PC-3 (cell line): ENCODE measurements at places on chromosomes 7 and 10. TPM values are rescaled to one million over a fixed set of nuclear protein-coding genes. Genes with fewer than 3 reads are reported as not detected.

- no peak for DNase-seq
- H3K36me3 ChIP-seq = no peaks in the 10 kb centered on the region
- H3K27ac ChIP-seq = no peak overlapping the region
- no peak overlapping the region for H3K4me3 ChIP-seq
- H3K4me1 ChIP-seq = no peaks in the 10 kb centered on the region; the same call in 1 of the 2 replicates
These were observed 44.8 kb upstream of the GRID1 start for GRCh38 chr10:86411281-86411841.

- H3K27me3 ChIP-seq = no peaks in the 10 kb centered on the region
- H3K36me3 ChIP-seq = no peaks in the 10 kb centered on the region
- DNase-seq = no peak
These were observed 188.5 kb downstream of the SNX10 start for GRCh38 chr7:26480156-26480555.

DNA sequence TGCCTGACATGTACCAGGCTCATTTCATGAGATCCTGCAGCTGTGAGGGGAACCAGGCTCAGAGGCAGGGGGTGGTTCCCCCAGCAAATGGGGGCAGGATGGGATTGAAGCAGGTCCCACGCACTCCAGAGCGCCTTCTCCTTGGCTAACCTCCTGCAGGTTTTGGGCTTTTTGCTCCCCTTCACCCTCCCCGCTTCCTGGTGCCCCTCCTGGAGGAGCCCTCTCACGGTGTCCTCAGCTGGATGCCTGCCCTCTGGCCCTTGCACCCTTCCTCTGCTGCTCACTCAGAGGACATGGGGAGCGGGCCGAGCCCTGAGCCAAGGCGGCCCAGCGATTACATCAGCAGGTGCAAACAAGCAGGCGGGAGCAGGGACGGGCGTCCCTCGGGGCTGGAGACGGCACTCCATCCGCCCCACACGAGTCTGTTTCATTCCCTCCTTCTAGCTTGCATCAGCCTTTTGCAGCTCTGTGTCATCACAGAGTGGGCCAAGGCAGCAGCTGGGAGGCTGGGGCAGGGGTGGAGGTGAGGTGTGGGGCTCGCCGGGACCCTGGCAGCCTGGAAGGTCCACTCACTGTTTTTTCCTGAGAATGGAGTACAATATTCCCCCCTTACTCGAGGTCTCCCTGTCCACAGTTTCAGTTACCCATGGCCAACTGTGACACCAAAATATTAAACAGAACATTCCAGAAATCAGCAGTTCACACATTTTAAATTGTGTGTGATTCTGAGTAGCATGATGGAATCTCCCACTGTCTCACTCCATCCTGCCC, 52.7 kb upstream of the SLC29A3 start:
- no peak overlapping the region for H3K4me3 ChIP-seq
- no peaks in the 10 kb centered on the region for H3K27me3 ChIP-seq
- no peak for DNase-seq
- H3K4me1 ChIP-seq = no peaks in the 10 kb centered on the region

DNA sequence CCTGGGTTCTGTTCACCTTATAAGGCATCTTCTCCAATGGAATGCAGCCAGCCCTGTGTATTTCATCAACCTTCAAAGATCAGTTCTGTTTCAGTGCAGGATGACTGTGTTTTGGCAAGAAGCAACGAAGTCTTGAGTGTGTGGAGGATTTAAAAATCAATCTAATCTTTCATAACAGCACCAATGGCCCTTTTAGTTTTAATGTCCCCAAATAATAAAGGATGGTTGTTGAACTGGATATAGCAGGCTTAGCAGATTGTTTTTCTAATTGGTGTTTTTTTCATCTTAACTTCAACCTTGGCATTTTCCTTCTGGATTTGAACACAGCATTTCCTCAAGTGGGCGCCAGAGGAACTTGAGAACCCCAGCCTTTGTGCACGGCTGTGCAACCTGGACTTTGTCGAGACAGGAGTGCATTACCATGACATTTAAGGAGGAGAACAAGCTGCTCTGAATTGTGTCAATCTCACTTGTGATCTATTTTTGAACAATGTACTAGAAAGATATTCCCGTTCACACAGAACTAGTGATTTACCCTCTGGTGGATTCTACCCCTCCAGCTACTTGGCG, 313.3 kb upstream of the AKR1E2 start:
- H3K27ac ChIP-seq = no peak overlapping the region
- H3K27me3 ChIP-seq = no peaks in the 10 kb centered on the region

DNA sequence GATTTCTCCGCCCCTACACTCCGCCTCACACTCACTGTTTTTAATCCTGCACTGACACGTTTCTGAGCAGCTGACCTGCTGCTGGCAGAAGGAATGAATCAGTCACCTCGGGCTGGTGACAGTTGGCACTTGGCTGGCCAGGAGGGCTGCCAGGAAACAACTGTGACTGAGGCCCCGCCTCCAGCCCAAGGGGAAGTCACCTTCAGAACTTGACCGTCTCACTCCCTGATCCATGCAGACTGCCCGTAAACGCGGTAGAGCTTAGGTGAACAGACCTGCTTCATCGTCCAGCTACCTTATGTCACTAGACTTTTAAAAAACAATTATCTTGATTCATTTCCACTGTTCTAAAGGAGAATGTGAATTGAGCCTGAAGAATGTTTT, 107.5 kb downstream of the DOCK1 start:
- no peaks in the 10 kb centered on the region for H3K36me3 ChIP-seq
- peaks cover 26% of the 10 kb centered on the region for H3K4me1 ChIP-seq
- H3K27ac ChIP-seq = peak overlapping the region; percentile 60
- H3K4me3 ChIP-seq = no peak overlapping the region
- no peaks in the 10 kb centered on the region for H3K27me3 ChIP-seq

MIOS gene
- total RNA-seq = 18.6 and 26.6 TPM in 2 replicates

- no peak for DNase-seq
- peaks cover 9% of the 10 kb centered on the region; the same call in 1 of the 2 replicates for H3K4me1 ChIP-seq
- H3K27ac ChIP-seq = no peak overlapping the region
- no peaks in the 10 kb centered on the region for H3K27me3 ChIP-seq
- H3K36me3 ChIP-seq = no peaks in the 10 kb centered on the region
- H3K4me3 ChIP-seq = no peak overlapping the region
These were observed 72.1 kb downstream of the PTPRE start for GRCh38 chr10:127979045-127979444.

- no peak overlapping the region for H3K4me3 ChIP-seq
- no peaks in the 10 kb centered on the region; the same call in 1 of the 2 replicates for H3K36me3 ChIP-seq
- no peak overlapping the region for H3K27ac ChIP-seq
- H3K4me1 ChIP-seq = no peaks in the 10 kb centered on the region
- H3K27me3 ChIP-seq = 0 out of 2 replicates have a peak, but pooled peaks cover 7% of the 10 kb centered on the region
- peak; percentile 69 for DNase-seq
These were observed 114.6 kb upstream of the SFMBT2 start for GRCh38 chr10:7525314-7526016.

DNA sequence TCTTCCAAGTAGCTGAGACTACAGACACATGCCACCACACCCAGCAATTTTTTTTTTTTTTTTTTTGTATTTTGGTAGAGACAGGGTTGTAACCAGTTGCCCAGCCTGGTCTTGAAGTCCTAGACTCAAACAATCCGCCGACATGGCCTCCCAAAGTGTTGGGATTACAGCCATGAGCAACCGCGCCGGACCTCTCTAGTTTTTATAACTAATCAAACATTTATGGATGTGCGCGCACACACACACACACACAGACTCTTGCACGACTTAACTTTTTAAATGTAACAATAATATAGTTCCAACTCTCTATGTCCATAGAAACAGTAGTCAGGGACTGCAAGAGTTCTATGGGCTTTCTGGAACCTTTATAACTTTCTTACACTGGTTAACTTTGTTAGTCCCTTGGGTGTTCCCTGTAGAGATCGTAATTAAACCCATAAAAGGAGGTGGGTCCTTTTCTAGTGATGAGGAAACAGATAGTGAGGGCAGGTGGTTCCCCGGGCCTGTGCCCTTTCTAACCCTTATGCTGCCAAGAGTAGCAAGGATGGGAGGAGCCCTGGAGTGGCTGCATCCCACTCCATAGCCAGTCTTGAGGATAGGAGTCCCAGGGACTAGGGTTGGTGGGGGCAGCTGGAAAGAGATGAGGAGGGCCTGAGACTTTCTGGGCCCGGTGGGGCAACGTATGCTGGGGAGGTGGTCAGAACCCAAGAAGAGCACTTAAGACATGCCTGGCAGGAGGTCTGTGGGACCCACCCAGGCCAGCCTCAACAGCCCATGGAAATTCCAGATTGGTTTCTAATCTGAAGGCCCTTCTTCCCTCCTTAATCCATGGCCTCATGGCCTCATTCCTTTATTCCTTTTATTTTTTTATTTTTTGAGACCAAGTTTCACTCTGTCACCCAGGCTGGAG, 8.6 kb downstream of the MARVELD1 start:
- peaks cover 7% of the 10 kb centered on the region; the same call in 1 of the 2 replicates for H3K36me3 ChIP-seq
- no peak overlapping the region for H3K27ac ChIP-seq
- no peak overlapping the region for H3K4me3 ChIP-seq
- no peaks in the 10 kb centered on the region for H3K27me3 ChIP-seq
- DNase-seq = no peak
- peaks cover 36% of the 10 kb centered on the region for H3K4me1 ChIP-seq

DNA sequence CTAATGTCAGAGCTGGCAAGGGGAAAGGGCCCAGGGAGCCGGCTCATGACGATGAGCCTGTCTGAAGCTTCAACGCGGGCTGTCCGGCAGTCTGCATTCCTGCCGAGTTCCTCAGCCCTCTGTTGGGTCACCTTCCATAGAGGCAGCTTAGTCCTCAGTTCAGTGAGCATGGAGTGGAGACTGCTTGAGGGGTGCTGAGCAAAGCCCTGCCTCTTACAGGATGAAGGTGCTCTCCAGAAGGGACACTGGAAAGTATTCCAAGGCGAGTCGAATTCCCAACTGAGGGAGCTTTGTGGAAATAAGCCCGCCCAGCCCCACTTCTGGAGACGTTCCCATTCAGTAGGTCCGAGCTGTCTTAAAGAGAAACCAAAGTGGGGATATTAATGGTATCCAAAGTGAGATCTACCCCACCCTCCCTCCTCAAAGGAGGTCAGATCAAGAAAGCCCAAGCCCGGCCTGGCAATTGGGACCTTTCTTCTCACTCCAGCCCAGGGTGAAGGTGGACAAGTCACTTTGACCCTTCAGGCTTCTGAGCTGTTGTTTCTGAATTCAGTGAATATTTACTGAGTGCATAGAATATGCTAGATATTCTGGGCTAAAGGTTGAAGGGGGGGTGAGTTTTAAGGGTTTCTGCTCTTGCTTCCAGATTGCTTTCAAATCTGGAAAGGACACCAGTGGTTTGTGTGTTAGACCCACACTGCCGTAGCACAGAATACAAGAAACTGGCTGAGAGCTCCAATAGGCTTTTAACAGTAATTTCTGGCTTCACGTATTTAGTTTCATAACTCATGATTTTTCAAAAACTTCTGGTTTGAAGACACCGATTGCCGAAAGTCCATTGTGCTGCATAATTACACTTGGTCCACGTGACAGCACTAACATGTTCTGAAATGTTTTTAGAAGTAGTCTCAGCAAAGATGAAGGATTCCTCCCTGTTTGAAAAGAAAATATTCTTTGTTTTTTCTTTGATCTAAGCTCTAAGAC, 3.5 kb downstream of the EGFR start:
- peaks cover 18% of the 10 kb centered on the region; the same call in 1 of the 2 replicates for H3K36me3 ChIP-seq
- no peak overlapping the region for H3K27ac ChIP-seq
- H3K4me3 ChIP-seq = peak overlapping the region; percentile 90
- no peak for DNase-seq
- H3K27me3 ChIP-seq = no peaks in the 10 kb centered on the region
- H3K4me1 ChIP-seq = peaks cover 46% of the 10 kb centered on the region

DNA sequence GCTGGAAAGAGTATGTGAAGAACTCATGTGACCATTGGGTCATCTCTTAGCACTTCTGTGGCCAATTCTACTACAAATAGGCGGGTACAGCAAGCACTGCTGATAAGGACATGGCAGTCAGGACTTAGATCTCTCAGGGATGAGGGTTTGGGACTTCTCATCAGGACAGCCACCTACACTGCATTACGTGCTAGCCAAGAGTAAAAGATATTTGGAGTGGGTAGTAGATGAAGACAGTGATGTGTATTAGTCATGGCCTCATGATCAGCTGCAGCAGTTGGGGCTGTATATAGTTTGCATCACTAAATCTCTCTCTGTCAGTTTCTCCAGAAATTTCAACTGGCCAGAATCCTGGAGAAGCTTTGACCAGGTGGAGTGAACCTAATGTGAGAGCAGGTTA, 9.2 kb downstream of the TAS2R60 start:
- no peak for DNase-seq
- peaks cover 2% of the 10 kb centered on the region; the same call in 1 of the 2 replicates for H3K27me3 ChIP-seq
- no peak overlapping the region for H3K4me3 ChIP-seq
- no peak overlapping the region for H3K27ac ChIP-seq

DNA sequence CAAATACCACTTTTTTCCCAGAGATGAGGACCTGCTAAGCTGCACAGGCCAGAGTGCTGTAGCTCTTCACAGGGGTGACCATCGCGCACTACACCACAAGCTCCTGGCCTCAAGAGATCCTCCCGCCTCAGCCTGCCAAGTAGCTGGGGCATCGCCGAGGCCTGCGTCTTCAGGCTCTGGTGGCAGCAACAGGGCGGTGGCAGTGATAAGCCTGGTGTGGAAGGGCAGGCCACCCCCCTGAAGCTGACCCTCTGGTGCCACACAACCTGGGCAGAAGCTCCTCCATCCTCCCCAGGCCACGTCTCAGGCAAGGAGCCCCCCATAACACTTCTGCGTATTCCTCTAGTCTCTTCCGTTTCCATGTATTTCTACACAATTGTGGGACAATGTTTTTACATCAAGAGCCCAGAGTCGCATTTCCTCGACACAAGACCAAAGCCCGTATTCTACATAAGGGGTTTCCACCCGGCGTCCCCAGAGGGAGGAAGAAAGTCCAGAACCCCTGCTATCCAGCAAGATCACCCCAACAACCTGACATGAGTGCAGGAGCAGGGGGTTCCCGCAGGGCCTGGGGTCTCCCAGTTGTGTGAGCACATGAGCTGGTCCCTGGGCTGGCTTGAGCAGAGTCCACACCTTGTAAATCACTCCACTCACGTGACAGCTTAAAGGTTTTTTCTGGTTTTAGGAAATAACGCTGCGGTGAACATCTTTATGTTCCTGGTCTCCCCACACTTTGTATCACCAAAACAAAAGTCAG, 37.6 kb upstream of the NCAPG2 start:
- H3K4me3 ChIP-seq = no peak overlapping the region
- H3K27me3 ChIP-seq = no peaks in the 10 kb centered on the region
- H3K4me1 ChIP-seq = peaks cover 31% of the 10 kb centered on the region
- H3K27ac ChIP-seq = no peak overlapping the region
- peaks cover 25% of the 10 kb centered on the region; the same call in 1 of the 2 replicates for H3K36me3 ChIP-seq

NEUROG3 gene
- not detected in 2 replicates for total RNA-seq

DNA sequence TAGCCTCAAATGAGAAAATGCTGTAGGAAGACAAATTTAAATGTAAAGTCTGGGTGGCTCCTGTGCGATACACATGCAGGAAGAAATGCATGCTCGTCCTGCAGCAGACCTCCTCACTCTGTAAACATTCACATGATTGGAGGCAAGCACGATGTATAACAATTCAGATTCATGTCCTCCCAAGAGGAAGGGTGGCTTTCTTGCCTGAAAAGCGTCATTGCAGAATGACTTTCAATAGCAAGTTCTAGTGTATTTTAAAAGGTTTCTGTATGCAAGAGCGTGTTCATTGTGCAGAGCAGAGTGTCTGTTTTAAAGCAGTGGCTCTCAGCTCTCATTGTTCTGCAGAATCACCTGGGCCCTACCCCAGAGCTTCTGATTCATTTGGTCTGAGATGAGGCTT, 170.3 kb upstream of the CELF2 start:
- no peak overlapping the region for H3K4me3 ChIP-seq
- no peaks in the 10 kb centered on the region for H3K36me3 ChIP-seq

- no peak for DNase-seq
- no peaks in the 10 kb centered on the region for H3K27me3 ChIP-seq
- peaks cover 5% of the 10 kb centered on the region for H3K4me1 ChIP-seq
- H3K27ac ChIP-seq = no peak overlapping the region
- H3K36me3 ChIP-seq = no peaks in the 10 kb centered on the region
- H3K4me3 ChIP-seq = no peak overlapping the region
These were observed 100.5 kb upstream of the PPIF start for GRCh38 chr10:79246606-79247275.
